ENCODE measurements at places on chromosomes 1 and 21.
A peak's percentile ranks its signal among the peaks of the same experiment; 100 is the strongest.

- DNase-seq = peak; percentile 93
These were observed 3.1 kb downstream of the ADAMTSL4 start for GRCh38 chr1:150552128-150552910.

- no peak for DNase-seq
These were observed 107.0 kb downstream of the GALNT2 start for GRCh38 chr1:230174041-230174440.

- no peak for DNase-seq
These were observed 176.3 kb upstream of the SGIP1 start for GRCh38 chr1:66357478-66358197.

DNA sequence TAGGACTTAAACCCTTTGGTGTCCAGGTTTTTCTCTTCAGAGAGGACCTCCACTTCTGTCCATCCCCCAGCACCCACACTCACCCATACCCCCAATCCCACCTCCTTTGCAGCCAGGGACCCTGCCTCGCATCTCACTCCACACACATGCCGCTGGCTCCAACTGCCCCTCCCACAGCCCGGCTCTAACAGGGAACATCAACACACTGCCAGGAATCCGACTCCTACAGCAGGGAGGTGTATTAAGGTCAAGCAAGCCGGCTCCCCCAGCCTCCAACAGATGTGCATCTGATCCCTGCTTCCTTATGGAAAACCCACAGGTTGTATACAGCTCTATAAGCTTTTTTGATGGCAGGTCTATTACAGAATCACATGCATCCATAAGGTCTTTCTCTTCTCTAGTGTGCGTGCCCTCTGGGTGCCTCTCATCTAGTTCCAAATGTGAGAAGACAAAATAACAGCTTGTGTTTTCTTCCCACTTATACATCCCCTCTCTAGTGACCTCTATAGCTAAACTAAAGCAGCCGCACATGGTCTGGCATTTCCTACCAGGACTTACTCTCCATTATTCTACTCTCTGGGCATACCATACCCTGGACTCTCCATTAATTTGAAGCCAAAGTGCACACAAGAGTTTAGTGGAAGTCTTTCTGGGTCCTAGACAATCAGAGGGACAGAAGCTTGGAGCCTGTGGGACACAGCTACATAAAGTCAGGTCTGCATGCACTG, 16.3 kb downstream of the PIK3C2B start:
- no peak for DNase-seq

DNA sequence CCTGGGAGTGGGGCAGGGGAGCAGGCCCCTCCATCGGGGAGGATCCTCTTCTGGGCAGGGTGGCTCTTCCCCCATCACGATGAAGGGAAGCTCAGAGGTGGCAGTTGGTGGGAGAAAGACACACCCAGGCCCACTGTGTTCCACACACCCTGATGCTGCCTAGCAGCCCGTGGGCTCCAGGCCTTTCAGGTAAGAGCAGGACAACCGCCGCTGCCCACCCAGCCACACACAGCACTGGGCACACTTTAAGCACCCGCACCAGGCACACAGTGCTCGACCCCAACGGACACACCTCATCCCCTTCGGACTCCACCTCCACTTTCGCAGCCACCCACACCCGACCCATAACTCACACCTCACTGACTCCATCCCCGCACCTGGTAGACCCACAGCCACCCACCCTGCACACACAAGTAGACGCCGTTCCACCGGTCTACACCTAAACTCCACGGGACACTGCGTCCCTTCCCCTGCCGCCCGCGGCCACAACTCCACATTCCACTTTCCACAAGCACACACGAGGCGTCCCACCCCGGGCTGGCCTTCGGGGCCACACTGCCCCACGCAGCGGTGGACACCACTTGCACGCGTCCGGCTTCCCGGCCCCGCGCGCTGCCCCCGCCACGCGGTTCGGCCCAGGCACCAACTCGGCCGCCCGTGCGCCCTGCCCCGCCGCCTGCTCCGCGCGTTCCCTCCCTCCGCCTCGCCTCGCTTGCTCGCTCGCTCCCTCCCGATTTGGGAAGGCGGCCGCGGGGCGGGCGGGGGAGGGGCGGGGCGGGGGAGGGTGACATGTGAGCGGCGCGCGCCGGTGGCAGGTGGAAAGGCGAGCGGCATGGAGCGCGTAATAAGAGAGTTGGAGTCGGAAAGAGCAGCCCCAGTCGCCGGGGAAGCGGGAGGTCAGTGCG, at the start of gene KCNQ4:
Gene KCNQ4 (plus strand): TSS at position 787 of the 905 bp plus-strand sequence. CDS start 307 bp downstream, outside the sequence.
- peak; percentile 61 for DNase-seq

DNA sequence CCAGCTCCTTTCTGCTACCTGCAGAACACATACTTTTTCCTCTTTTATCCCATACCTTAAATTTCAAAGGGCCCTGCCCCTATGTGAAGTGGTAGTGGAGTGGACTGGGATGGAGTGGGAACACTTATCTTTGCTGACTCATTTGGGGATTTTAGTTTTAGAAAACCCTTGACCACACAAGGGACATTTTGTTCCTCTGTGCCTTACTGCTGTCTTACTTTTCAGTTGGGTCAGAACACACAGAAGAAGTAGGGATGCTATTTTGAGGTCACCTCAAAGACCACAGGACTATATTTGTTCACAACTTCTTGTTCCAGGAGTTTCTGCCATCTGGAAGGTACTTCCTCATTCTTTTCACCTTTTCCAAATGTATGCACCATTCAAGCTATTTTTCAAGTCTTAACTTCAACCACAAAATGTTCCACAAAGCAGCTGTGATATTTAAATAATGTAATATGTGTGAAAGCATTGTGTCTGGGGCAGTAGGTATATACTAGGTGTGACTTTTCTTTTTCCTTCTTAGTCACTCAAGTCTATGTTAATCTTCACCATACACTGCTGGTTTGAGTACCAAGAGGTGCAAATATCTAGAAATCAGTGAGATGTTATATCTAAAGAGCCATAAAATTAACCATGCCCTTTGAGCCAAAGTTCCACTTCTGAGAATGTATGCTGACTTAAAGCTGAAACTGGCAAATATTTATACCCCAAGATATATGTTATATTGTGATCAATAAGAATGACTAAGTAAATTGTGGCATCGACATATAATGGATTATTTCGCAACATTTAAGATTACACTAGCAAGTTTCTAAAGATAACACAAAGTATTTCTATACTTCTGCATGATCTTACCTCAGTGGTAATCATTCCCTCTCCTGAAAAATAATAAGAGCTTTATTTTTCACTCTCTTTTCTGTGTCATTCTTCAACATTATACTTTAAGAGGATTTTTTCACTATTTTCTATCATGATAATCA, 308.5 kb downstream of the MRPL39 start:
- DNase-seq = no peak

- DNase-seq = no peak
These were observed 3.7 kb upstream of the DDX20 start for GRCh38 chr1:111751906-111752575.

GRCh38 chr1:2906085-2906484, 104.6 kb upstream of the TTC34 start:
- DNase-seq = no peak

GRCh38 chr1:226643611-226644540, 95.2 kb downstream of the ITPKB start:
- DNase-seq = no peak

DNA sequence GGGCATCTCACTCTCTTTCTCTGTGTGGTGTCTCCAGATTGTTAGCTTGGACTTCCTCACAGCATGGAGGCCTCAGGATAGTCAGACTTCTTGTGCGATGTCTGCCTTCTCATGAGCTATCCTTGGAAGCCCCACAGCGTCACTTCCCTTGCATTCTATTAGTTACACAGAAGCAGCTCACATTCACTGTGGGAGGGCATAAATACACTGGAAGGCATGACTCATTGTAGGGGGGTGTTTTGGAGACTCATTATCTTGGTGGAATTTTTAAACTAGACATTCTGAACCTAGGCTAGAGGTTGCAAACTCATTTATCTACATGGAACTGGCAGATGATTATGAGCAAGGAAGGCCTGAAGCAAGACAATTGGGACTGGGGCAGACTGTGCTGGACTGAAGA, 21.4 kb upstream of the FASLG start:
- DNase-seq = peak; percentile 30

DNA sequence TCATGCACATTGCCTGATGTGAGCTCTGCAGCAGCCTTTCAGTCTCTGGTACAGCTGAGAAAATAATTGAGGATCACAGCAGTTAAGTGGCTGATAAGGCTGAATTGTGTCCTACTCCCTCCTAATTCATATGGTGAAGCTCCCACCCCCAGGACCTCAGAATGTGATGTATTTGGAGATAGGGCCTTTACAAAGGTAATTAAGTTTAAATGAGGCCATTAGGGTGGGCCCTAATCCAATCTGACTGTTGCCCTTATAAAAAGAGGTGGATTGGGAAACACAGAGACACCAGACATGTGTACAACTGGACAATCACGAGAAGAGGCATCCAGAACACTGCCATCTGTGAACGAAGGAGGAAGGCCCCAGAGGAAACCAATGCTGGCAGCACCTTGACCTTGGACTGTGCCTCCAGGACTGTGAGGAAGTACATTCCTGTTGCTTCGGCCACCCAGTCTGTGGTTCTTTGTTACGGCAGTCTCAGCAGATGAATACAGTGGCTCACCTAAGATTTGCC, 148.1 kb downstream of the TRABD2B start:
- DNase-seq = no peak

- DNase-seq = no peak
These were observed 58.4 kb downstream of the ZZZ3 start for GRCh38 chr1:77624102-77624501.

DNA sequence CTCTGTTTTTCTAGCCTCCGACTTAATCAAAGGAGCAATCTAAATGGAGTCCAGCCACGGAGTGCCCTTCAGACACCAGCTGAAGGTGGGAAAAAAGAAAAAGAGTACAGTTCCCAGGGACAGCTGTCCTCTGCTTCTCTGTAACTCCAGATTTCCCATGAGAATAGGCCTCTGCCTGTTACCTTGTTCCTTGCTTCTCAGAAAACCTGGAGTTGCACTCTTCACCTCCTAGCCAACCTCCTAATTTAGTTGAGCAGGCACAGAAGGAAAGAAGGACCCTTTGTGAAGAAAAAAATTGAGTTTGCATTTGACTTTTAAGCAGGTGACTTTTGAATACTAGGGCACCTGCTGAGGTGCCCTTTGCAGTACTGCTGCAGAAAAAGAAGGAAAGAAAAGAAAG, 8.3 kb downstream of the BARHL2 start:
- DNase-seq = no peak

DNA sequence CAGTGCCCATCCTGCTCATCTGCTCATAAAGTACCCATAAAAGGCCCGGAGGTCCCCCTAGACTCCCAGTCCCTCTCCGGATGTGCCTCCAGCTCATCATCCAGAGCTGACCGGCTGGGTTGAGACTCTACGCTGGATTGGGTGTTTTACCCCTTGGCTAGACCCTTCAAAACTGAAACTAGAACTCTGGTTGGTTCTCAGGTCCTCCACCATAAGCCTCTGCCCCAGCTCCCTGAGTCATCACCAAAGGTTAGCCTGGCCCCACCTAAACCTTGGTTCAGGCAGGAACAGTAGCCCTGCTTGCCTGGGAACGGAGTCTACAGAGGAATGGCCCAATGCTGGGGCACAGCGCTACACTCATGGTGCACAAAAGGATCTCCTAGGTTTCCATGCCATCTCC, 75.1 kb downstream of the TLR5 start:
- DNase-seq = no peak

GRCh38 chr1:91549041-91549735, 48.5 kb downstream of the CDC7 start:
- DNase-seq = no peak

- no peak for DNase-seq
These were observed 4.3 kb upstream of the CCN1 start for GRCh38 chr1:85576266-85576641.

DNA sequence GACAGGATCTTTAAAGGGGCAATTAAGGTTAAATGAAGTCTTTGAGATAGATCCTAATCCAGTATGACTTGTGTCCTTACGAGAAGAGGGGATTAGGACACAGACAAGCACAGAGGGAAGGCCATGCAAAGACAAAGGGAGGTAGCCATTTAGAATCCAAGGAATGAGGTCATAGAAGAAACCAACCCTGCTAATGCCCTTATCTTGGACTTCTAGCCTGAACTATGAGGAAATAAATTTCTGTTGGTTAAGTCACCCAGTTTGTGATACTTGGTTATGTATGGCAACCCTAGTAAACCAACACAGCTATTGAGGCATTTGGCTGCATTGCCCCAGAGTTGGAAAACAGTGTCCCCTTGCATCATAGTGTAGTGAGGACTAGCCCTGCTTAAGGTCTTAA, 121.3 kb downstream of the MAST2 start:
- DNase-seq = no peak

DNA sequence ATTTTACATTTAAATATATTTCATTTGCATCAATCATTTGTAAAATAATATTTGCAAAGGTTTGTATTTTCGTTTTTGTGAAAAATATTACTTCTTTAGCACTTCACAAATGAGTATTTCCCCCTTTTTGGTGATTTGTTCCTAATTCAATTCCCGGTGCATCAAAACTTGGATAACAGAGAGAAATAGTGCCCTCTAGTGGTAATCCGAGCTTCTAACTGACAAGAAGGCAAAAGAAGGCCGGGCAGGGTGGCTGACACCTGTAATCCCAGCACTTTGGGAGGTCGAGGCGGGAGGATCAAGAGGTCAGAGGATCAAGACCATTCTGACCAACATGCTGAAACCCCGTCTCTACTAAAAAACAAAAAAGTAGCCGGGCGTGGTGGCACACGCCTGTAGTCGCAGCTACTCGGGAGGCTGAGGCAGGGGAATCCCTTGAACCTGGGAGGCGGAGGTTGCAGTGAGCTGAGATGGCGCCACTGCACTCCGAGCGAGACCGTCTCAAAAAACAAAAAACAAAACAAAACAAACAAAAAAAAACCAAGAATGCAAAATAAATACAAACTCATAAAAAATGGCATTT, 137.7 kb downstream of the COL11A1 start:
- DNase-seq = peak; percentile 57

DNA sequence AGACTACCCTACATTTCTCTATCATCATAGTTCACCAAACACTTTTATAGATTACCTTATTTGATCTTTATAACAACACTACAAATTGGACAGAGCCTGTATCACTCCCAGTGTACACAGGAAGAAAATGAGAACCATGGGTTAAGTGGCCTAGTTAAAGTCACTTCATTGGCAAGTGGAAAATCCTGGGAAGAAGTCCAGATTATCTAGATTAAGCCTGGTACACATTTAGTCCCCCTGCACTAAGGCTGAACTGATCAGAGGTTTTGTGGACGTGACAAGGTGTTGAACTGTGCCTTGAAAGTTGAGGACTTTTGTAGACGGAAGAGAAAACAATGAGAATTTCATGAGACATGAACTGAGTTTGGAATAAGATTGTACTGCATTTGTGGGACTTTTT, 7.5 kb upstream of the USH2A start:
- no peak for DNase-seq

GRCh38 chr1:94104776-94105580, 16.0 kb downstream of the ABCA4 start:
- no peak for DNase-seq

GRCh38 chr1:244466724-244467123, 5.7 kb downstream of the CATSPERE start:
- DNase-seq = no peak

GRCh38 chr1:225770561-225771248, 6.9 kb upstream of the SRP9 start:
- DNase-seq = no peak

GRCh38 chr1:117079737-117080136, 19.6 kb downstream of the TTF2 start:
- no peak for DNase-seq

All from GM03348 (cell line).